ENCODE measurements at places on chromosomes 11 and 22. TPM values are rescaled to one million over a fixed set of nuclear protein-coding genes. Genes with fewer than 3 reads are reported as not detected.

Gene MOGAT2
- not detected for total RNA-seq

Gene RFPL2
- 0.10 TPM for total RNA-seq

Gene IRF7
- 6.0 TPM for total RNA-seq

Gene OR2AT4
- not detected for total RNA-seq

Gene LDHAL6A
- not detected for total RNA-seq

Gene PRAME
- total RNA-seq = 108 TPM

Gene ASCL2
- total RNA-seq = not detected

Gene SLC25A45
- total RNA-seq = 10.2 TPM

Gene CD248
- not detected for total RNA-seq

Gene ISX
- total RNA-seq = not detected

Gene MS4A6A
- total RNA-seq = not detected

Gene CDKN1C
- total RNA-seq = 0.65 TPM

Gene PPP2R5B
- 4.4 TPM for total RNA-seq

Gene HBG2
- not detected for total RNA-seq

Gene OR8G1
- not detected for total RNA-seq

Gene PYGM
- total RNA-seq = 0.30 TPM

Gene SCGB1A1
- not detected for total RNA-seq

Gene TREH
- not detected for total RNA-seq

Gene NPAS4
- total RNA-seq = not detected

Gene RRP7A
- total RNA-seq = 45.7 TPM
